ENCODE measurements at places on chromosomes 16 and 17. TPM values are rescaled to one million over a fixed set of nuclear protein-coding genes. Genes with fewer than 3 reads are reported as not detected.

DNA sequence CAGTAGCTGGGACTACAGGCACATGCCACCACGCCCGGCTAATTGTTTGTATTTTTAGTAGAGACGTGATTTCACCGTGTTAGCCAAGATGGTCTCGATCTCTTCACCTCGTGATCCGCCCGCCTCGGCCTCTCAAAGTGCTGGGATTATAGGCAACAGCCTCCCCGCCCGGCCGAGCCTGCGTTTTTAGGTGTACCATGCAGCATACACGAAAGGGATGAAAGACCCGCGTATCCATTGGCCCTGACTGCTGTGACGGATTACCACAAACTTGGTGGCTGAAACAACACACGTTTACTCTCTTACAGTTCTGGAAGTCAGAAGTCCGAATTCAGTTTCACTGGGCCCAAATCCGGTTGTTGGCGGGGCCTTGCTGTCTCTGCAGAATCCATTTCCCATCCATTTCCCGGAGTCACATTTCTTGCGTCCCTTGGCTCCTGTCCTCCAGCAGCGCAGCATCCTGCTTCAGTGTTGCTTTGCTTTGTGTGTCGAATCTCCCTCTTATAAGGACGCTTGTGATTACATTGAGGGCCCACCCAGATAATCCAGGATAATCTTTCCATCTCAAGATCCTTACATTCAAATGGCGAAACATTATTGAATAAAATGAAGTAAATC, 8.3 kb upstream of the GUCY2D start:
- no peaks in the 10 kb centered on the region for H3K36me3 ChIP-seq
- no peak overlapping the region for H3K4me3 ChIP-seq
- no peak for DNase-seq
- peaks cover 10% of the 10 kb centered on the region for H3K4me1 ChIP-seq
- H3K27me3 ChIP-seq = no peaks in the 10 kb centered on the region
- no peak overlapping the region for H3K27ac ChIP-seq

- H3K4me3 ChIP-seq = no peak overlapping the region
- H3K27me3 ChIP-seq = no peaks in the 10 kb centered on the region
- no peaks in the 10 kb centered on the region for H3K36me3 ChIP-seq
- H3K27ac ChIP-seq = no peak overlapping the region
- no peaks in the 10 kb centered on the region for H3K4me1 ChIP-seq
These were observed 39.6 kb downstream of the SLC39A11 start for GRCh38 chr17:73052923-73053322.

DNA sequence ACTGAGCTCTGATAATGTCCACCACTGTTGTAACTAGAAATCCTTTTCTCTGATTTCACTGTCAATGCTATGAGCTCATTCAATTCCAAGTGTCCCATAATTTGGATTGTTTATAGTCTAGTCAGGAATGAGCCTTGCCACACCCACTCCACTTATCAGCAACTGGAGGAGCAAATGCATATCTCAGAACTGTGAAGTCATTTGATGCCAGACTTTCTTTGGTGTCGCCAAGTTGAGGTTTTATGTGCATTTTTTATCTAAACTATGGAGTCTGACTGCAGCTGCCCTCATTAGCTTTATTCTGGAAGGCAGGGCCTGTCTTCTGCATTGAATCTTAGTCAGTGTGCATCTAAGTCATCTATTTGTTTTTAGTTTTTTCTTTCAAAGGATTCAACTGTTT, 361.3 kb downstream of the PMP22 start:
- no peaks in the 10 kb centered on the region for H3K36me3 ChIP-seq
- no peak overlapping the region for H3K27ac ChIP-seq
- no peaks in the 10 kb centered on the region for H3K4me1 ChIP-seq
- H3K27me3 ChIP-seq = no peaks in the 10 kb centered on the region
- no peak overlapping the region for H3K4me3 ChIP-seq
- DNase-seq = no peak

- no peak for DNase-seq
- H3K4me1 ChIP-seq = peaks cover 59% of the 10 kb centered on the region
- H3K27me3 ChIP-seq = no peaks in the 10 kb centered on the region
- H3K36me3 ChIP-seq = no peaks in the 10 kb centered on the region
- H3K4me3 ChIP-seq = no peak overlapping the region
- H3K27ac ChIP-seq = peak overlapping the region; percentile 77
These were observed 267.3 kb downstream of the CPPED1 start for GRCh38 chr16:12536412-12536746.

GRCh38 chr16:81036751-81037350, 1.2 kb downstream of the ATMIN start:
- no peak for DNase-seq
- H3K4me1 ChIP-seq = no peaks in the 10 kb centered on the region
- no peaks in the 10 kb centered on the region for H3K27me3 ChIP-seq
- no peaks in the 10 kb centered on the region for H3K36me3 ChIP-seq
- H3K27ac ChIP-seq = no peak overlapping the region
- peak overlapping the region; percentile 81 for H3K4me3 ChIP-seq

DNA sequence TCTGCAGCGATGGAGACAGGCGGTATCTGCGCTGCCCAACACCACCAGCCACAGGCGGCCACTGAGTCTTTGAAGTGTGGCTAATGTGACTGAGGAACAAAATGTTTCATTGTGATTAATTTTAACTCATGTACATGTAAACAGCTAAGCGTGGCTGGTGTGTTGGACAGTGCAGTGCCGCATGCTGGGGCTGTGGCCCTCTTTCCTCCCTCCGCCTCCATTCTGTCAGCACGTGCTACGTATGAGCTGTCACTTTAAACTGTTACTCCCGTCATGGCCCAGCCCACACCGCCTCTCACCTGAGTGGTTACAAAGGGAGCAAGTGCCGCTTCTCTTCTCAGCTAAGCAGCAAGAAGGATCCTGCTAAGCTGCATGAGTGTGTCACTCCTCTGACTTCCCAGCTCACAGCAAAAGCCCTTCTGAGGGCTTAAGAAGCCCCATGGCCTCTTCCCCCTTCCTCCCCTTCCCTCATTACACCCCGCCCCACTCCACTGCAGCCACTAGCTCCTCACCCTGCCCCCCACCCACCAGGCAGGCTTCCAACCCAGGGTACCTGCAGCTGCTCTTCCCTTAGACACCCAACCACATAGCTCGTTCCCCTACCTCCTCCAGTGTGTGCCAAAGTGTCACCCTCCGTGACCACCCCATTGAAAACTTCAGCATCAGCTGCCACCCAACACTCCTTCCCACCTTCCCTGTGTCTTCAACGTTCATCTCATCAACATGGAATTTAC, 15.0 kb downstream of the HASPIN start:
- H3K4me1 ChIP-seq = 0 out of 2 replicates have a peak, but pooled peaks cover 2% of the 10 kb centered on the region
- H3K27ac ChIP-seq = no peak overlapping the region

GRCh38 chr17:27588354-27588753, 42.6 kb upstream of the LGALS9 start:
- no peak overlapping the region for H3K27ac ChIP-seq
- H3K36me3 ChIP-seq = peaks cover 40% of the 10 kb centered on the region
- H3K27me3 ChIP-seq = no peaks in the 10 kb centered on the region
- no peak overlapping the region for H3K4me3 ChIP-seq
- no peak for DNase-seq

DNA sequence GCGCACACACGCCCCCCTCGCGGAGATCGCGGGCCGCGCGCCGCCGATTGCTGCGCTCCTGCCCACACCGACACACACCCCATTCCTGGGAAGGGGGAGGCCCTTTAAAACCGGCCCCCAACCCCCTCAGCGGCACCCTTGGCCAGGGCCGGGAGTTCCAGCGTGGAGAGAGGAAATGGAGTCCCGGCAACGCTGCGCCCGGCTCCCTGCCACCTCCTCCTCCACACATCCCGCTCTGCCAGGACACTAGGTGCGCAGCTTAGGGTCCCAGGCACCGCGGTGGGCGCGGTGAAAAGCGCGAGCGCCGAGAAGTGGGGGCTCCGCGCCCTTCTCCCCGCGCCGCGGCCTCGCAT, 397 bp downstream of the CDC42EP4 start:
- H3K27ac ChIP-seq = 0 out of 2 replicates have a peak overlapping the region, but pooled peaks have one; percentile 25
- no peaks in the 10 kb centered on the region for H3K27me3 ChIP-seq
- peak overlapping the region; percentile 93 for H3K4me3 ChIP-seq
- no peaks in the 10 kb centered on the region for H3K4me1 ChIP-seq
- H3K36me3 ChIP-seq = no peaks in the 10 kb centered on the region

GRCh38 chr17:7258731-7259554, 3.3 kb downstream of the CLDN7 start:
- no peak for DNase-seq
- H3K27ac ChIP-seq = no peak overlapping the region
- H3K27me3 ChIP-seq = peaks cover 5% of the 10 kb centered on the region
- H3K4me1 ChIP-seq = peaks cover 17% of the 10 kb centered on the region
- H3K4me3 ChIP-seq = no peak overlapping the region

GRCh38 chr16:24769806-24770205, 40.4 kb downstream of the TNRC6A start:
- peaks cover 3% of the 10 kb centered on the region for H3K4me1 ChIP-seq
- H3K27me3 ChIP-seq = no peaks in the 10 kb centered on the region
- DNase-seq = no peak
- no peak overlapping the region for H3K4me3 ChIP-seq

DNA sequence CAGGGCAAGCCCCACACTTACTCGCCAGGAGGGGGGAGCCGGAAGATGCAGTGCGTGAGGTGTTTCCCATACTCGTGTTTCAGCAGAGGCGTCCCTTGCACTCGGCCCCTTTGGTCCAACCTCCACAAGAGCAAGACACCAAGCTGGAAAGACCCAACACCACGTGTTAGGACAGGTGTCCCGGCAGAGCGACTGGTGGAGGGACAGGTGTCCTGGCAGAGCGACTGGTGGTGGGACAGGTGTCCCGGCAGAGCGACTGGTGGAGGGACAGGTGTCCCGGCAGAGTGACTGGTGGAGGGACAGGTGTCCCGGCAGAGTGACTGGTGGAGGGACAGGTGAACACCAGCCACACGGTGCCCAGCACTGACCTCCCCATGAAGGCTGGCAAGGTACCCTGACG, 19.4 kb downstream of the IFT140 start:
- no peaks in the 10 kb centered on the region for H3K27me3 ChIP-seq
- no peaks in the 10 kb centered on the region for H3K4me1 ChIP-seq
- no peak overlapping the region for H3K27ac ChIP-seq
- H3K36me3 ChIP-seq = no peaks in the 10 kb centered on the region

DNA sequence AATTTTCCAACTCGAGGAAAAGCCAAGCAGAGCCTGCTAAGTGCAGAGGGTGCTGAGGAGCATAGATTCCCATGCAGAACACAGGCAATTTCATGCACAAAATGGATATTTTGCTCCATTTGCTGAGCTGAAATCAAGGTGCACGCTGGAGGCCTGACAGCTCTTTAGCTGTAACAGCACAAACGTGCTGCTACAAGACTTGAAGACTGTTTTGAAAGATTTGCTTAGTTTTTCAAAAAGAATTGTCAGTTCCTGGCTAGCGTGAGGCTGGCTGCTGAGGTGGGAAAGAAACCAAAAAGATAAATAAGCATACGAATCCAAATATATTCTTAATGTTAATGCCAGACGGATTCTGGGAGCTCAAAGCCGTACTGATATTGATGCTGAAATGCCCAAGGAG, 309.0 kb upstream of the MAF start:
- no peaks in the 10 kb centered on the region for H3K4me1 ChIP-seq
- no peak for DNase-seq
- no peaks in the 10 kb centered on the region for H3K36me3 ChIP-seq
- no peaks in the 10 kb centered on the region for H3K27me3 ChIP-seq

- H3K27ac ChIP-seq = no peak overlapping the region
- no peak for DNase-seq
- no peaks in the 10 kb centered on the region for H3K36me3 ChIP-seq
- no peak overlapping the region for H3K4me3 ChIP-seq
These were observed 18.3 kb upstream of the ATP2A3 start for GRCh38 chr17:3982541-3983017.

DNA sequence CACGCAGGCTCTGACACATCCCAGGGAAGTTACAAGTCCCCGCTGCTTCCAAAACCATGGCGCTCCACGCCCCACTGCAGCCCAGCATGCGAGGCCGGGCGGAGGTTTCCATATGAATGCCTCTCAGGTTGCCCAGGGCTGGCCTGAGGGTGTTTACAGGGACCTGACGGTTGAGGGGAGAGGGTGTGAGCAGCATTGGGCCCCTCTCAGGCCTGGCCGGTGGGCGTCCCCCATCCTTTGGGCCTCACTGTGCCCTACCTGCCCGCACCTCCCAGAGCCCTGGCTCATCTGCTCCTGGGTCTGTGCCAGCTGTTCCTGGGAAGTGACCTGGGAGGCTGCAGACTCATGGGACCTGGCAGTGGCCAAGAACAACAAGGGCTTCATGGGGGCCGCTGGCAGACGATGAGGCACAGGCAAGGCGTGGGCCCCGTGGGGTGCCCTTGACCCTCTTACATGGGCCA, 173.5 kb downstream of the C16orf95 start:
- no peaks in the 10 kb centered on the region for H3K36me3 ChIP-seq
- H3K4me3 ChIP-seq = no peak overlapping the region
- no peaks in the 10 kb centered on the region for H3K4me1 ChIP-seq

- peaks cover 32% of the 10 kb centered on the region for H3K4me1 ChIP-seq
- no peaks in the 10 kb centered on the region for H3K27me3 ChIP-seq
- peak within 1 kb of the TSS; percentile 61 for H3K27ac ChIP-seq
- H3K4me3 ChIP-seq = peak within 1 kb of the TSS; percentile 56
These were observed at the start of gene P2RX5 for GRCh38 chr17:3695723-3696411. Gene P2RX5, minus strand, starts transcription at chr17:3696155. Its CDS starts 150 bp downstream, at chr17:3696005.

HBM gene
- not detected for total RNA-seq

CHP2 gene
- total RNA-seq = 0.08 TPM

SERPINF2 gene
- total RNA-seq = 0.21 TPM

TOX3 gene
- total RNA-seq = 0.13 TPM

MFAP4 gene
- total RNA-seq = 0.28 TPM

KRT28 gene
- total RNA-seq = not detected

NPIPA2 gene
- 0.90 TPM for total RNA-seq

MMP28 gene
- total RNA-seq = not detected

PTX4 gene
- not detected for total RNA-seq

FOXL1 gene
- total RNA-seq = not detected

ACE gene
- total RNA-seq = 0.46 TPM

SLC35B1 gene
- 46.2 TPM for total RNA-seq

ADAP2 gene
- total RNA-seq = 7.4 TPM

TRPV2 gene
- 93.7 TPM for total RNA-seq
